ENCODE measurements at places on chromosomes 7 and 10.

- no peak for DNase-seq
Measured at GRCh38 chr7:216360-217300, 24.3 kb downstream of the FAM20C start.

DNA sequence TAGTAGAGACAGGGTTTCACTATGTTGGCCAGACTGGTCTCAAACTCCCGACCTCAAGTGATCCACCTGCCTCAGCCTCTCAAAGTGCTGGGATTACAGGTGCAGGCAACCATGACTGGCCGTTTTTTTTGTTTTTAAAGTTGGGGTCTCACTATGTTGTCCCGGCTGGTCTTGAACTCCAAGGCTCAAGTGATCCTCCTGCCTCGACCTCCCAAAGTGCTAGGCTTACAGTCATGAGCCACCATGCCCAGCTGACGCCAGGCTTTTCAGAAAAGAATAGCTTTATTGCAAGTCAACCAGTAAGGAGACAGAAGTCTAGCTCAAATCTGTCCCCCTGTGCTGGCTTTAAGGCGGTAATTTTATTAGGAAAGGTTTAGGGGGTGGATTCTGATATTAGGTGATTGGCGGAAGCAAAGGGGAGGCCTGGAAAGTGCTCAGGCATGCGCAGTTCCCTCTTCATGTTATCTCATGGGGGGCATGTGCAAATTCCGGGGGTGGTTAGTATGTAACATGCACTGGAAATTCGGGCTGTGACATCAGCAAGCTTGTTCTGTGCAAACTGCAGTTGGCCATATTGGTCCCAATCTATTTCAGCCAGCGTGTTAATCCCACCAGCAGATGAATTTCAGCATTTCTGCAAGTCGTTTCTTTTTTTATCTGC, 42.7 kb downstream of the LIMK1 start:
- no peak for DNase-seq

DNA sequence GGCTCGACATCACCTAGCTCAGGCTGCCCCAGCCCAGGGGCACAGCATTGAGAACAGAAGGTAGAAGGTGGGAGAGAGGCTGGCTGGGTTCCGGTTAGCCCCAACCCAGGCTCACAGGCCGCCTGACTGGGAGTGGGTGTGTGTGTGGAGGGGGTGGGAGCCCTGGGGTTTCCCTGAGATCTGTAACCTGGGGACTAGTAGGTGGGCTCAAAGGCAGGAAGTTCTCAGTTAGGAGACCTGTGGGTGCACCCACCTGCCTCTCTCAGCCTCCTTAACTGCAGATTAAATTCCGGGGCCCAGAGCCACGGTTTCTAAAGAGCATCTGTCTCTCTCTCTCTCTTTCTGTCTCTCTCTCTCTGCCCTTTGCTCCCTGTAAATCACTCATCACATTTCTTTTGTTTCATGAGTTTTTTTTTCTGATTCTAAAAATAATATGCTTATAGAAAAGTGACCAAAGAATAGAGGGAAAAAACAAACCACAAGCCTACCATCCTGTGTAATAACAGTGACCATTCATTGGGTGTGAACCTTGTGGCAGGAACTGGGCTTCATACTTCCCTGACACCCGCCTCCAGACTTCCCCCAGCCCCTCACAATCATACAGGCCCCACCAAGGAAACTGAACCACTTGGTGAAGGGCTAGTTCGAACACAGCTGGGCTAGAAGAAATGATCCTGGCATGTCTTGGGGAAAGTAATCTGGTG, 83.4 kb upstream of the SMNDC1 start:
- no peak for DNase-seq

DNA sequence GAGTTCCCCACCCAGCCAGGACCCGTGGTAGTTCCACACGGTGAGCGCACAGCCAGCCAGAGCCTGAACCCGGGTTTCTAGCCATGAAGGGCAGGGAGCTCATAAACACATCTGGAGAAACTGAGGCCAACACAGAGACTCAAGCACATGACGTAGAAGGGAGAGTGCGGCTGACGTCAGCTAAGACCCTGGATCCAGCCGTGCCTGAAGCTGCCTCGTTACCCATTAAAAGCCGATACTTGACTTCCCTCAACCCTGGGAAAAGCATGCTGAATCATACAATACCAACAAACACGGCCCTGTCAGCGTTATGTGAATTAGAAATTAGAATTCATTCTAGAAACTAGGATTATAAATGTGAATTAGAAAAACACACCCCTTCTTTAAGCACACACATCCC, 65.2 kb upstream of the PDGFA start:
- DNase-seq, result no peak

GRCh38 chr7:98836811-98837629, 32.8 kb downstream of the TMEM130 start:
- DNase-seq, result peak; percentile 34

GRCh38 chr7:46979439-46979838, 602.5 kb downstream of the TNS3 start:
- DNase-seq, result no peak

DNA sequence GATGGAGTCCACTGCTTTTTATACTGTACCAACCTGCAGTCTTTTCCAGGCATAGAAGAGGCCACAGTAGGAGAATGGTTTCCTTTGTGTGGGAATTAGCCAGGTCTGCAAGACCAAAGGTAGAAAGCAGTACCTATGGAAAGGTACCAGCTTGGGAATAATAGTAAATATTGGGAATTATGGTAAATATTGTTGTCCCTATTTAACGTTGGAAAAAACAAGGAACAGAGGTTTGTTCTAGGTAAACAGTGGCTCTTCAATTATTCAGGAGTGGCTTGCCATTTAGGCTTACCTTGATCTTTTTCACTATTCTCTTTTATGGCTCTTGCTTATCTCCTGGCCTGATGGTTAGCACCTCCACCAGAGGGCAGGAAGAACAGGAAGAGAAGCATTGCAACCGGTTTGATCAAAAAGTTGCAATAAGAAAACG, 43.9 kb upstream of the GSAP start:
- no peak for DNase-seq

- DNase-seq, result no peak
Measured at GRCh38 chr7:136036336-136036735, 59.2 kb upstream of the MTPN start.

GRCh38 chr7:13992596-13992964, 3.1 kb upstream of the ETV1 start:
- peak; percentile 22 for DNase-seq

DNA sequence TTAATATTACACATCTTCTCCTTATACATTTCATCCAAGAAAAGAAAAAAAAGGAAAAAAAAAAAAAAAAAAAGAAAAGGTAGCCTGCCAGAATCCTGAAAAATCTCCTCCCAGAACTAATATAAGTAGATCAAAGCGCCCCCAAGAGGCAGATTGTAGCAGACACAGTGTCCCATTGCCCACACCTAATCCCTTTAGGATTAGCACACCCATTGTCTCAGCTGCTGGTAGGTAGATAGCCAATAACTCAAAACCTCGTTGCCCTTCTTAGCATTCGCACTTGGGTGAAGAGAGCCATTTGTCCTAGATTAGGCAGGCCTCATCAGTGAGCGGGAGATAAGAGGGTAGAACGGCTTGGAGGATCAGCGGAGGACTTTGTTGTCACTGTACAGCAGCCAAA, 100.2 kb upstream of the SORCS1 start:
- no peak for DNase-seq

GRCh38 chr10:33179067-33179466, 155.4 kb downstream of the NRP1 start:
- DNase-seq, result peak; percentile 76

DNA sequence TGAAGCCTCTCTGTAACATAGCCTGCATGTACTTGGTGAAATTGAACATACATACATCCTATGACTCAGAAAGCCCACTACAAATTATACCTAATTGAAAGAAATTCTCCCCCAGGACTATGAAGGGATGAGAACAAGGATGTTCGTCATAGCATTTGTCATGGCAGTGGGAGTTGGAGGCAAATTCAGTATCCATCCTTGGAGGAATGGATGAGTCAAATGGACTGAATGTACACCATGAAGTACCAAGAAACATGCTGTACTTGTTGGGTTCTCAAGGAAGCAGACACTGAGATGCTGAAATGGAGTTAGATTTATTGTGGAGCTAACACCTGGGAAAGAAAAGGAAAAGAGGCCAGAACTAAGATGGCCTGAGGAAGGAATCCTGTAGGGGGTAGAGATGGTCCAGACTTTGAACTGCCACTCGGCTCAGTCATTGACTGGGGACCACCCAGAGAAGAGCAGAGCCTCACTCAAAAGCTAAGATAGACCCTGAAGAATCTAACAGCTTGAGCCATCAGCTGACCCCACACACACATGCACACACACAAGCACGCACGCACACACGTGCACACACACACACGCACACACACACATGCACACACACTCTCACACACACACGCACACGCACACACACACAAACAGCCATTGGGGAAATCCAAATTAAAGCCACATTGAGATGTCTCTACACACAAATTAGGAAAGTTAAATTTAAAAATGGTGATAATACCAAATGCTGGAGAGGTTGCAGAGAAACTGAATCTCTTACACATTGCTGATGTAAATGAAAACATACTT, 22.3 kb downstream of the AOC1 start:
- no peak for DNase-seq

- DNase-seq, result no peak
Measured at GRCh38 chr10:110413903-110414547, 83.7 kb upstream of the DUSP5 start.

DNA sequence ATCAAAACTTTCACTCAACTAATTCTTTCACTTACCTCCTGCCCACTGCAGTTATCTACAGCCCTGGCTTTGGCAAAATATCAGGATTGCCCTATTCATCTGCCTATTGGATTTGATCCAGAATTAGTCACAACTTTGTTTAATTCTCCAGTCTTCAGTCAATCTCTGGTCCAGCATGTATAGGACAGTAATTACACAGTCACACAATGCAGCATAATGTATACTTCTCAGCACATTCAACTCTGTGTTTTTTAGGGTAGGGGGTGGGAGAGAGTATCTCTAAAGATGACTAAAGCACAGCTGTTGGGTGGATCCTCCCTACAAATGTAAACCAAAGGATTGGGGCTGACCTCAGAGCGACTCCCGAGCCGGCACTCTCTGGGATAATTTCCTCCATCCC, 17.7 kb upstream of the NRP1 start:
- peak; percentile 52 for DNase-seq

- no peak for DNase-seq
Measured at GRCh38 chr10:311901-312665, 176.8 kb downstream of the ZMYND11 start.

DNA sequence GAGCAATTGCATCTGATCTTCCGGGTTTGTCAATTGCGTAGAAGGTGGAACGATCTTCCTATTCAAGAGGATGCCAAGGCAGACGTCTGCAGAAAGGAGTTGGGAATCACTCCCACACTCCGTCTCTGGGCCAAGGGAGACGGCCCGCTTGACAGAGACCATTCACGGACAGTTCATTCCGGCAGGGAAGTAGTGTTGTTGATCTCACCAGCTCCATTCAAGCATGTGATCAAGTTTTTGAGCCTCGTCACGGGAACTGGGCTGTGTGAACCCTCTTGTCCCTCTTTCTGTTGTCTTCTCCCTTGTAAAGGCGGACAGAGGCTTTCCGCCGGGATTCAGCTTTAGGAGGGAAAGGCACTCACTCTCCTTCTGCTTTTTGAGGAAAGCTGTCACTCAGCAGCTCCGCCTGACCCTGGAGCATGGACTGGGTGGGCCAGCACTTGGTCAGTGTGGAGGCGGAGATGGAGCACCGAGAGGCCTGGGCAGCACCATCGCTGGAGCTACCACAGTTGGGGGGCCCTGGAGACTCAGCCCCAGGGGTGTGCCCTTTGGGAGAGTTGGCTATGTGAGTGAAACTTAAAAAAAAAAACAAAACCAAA, 44.9 kb downstream of the SPDYE5 start:
- DNase-seq, result no peak

GRCh38 chr10:110584006-110584405, 16.5 kb downstream of the SMC3 start:
- no peak for DNase-seq

GRCh38 chr7:6614953-6615722, at the start of gene ZNF853:
ZNF853 (plus strand) TSS chr7:6615610; CDS start chr7:6616175, 565 bp downstream.
- peak; percentile 54 for DNase-seq

DNA sequence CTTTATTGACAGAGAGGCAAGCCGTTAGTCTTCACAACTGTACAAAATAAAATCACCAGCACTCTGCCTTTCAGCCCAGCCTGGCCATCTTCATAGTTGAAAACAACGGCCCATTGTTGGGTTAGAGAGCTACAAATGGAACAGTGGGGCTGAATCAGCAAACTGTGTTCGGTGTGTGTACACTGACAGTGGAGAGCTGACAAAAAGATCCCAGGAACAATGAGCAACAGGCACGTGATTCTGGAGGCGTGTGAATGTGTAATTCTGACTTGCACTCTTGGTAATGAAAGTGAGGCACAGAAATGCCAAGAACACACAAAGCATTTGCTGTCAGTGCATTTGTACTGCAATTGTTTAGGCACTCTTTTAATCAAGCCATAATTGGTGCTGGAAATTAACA, 303.7 kb downstream of the WDR11 start:
- DNase-seq, result no peak

DNA sequence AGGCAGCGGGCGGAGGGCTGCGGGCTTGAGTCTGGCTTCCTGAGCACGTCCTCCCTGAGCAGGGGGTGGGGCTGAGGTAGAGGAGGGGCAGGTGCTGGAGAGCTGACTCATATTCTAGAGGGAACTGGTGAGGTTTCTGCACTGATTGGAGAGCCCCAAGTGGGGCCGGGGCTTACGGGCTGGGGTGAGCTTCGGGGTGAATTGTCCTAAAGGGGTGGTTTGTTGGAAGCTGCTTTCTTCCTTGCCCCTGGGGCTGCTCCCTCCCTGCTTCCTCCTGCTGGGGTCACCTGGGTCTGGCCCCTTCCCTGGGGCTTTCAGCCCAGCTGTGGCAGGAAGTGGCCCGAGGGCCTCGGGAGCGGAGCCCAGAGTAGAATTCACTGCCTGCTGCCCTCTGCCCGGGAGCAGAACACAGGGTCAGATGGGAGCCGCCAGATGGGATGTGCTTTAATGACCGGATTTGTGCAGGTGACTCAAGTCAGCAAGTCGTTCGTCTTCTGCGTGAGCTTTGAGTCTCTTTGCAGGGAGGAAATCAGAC, 48.6 kb downstream of the FAM20C start:
- DNase-seq, result no peak

DNA sequence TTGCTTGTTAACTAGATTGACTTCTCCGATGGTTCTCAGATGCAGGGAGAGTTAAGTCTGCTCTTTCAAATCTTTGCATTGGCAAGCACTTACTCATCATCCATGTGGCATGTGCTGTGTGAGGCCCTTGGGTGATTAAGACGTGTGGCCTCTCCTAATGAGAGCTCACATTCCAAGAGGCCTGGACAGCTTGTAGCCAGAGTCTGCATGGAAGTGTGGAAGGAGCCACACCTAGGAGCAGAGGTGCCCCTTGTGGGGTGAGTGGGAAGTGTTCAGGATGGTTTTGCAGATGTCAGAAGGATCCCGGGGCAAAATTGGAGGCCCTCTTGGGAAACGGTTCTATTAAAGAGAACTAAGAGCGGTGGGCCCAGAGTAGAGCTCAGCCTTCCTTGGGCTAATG, 225.9 kb downstream of the PAXIP1 start:
- no peak for DNase-seq

DNA sequence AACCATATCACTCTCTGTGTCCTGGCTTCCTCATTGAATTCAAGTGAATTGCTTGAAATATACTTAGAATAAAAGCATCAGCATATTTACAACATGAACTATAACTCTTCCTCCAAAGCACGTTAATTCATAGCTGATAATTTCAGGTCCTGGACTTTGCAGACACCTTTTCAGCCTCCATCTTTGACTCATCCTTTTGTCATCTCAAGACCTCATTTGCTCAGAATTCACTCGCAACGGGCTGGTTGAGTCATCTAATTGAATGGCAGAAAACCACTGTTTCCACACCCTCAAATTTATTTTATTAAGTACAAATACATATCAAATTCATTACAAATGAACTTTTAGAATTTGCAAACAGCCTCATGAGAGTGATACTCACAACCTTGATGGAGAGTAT, 545.7 kb downstream of the GATA3 start:
- no peak for DNase-seq
